ENCODE measurements at places on chromosomes 12 and 14. TPM values are rescaled to one million over a fixed set of nuclear protein-coding genes. Genes with fewer than 3 reads are reported as not detected.

The LIN7A gene
- total RNA-seq, result not detected

The CYP27B1 gene
- total RNA-seq, result 7.4 TPM

GRCh38 chr14:34014936-34015335 lies 64.1 kb upstream of the EGLN3 start:
- no peaks in the 10 kb centered on the region for H3K36me3 ChIP-seq
- no peaks in the 10 kb centered on the region for H3K4me1 ChIP-seq
- H3K4me3 ChIP-seq, result no peak overlapping the region
- DNase-seq, result no peak

DNA sequence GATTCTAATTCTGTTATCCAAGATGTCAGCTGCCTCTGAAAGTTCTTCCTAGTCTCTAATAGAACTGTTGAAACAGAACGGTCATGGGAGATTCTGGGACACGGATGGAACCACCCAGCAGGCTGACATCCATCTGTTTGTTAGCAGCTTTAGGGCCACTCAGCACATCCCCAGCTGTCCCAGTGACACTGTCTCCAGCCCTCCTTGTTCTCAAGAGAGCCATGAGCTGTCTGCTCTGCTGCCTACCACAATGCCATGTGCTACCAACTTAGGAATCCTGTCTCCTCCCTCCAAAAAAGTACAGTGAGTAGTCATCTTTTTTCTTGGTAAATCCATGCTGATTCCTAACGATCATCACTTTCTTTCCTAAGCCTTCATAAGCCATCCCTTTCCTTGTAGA lies 130.5 kb downstream of the ZFP36L1 start:
- no peak overlapping the region for H3K4me3 ChIP-seq
- H3K36me3 ChIP-seq, result no peaks in the 10 kb centered on the region
- H3K27ac ChIP-seq, result no peak overlapping the region
- H3K4me1 ChIP-seq, result peaks cover 17% of the 10 kb centered on the region
- DNase-seq, result no peak
- no peaks in the 10 kb centered on the region for H3K27me3 ChIP-seq

DNA sequence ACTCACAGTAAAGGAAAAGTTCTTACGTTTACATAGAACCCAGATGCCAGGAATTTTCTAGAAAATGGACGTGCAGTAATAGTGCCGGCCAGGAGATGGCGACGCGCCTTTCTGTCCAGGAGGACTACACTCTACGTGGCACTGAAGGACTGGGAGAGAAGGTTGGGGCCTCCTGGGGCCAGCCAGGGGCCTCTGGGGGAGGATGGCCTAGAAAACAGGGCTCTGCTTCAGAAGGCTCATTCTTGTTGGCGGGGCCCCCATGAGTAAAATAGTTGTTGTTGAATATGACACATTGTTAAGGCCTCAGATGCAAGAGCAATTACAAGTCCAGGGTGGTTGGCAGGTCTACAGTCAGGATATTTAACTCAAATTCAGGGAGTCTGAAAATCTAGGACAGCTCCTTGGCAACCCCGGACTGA lies 120.1 kb upstream of the MAX start:
- no peak overlapping the region for H3K27ac ChIP-seq
- peaks cover 14% of the 10 kb centered on the region for H3K4me1 ChIP-seq

DNA sequence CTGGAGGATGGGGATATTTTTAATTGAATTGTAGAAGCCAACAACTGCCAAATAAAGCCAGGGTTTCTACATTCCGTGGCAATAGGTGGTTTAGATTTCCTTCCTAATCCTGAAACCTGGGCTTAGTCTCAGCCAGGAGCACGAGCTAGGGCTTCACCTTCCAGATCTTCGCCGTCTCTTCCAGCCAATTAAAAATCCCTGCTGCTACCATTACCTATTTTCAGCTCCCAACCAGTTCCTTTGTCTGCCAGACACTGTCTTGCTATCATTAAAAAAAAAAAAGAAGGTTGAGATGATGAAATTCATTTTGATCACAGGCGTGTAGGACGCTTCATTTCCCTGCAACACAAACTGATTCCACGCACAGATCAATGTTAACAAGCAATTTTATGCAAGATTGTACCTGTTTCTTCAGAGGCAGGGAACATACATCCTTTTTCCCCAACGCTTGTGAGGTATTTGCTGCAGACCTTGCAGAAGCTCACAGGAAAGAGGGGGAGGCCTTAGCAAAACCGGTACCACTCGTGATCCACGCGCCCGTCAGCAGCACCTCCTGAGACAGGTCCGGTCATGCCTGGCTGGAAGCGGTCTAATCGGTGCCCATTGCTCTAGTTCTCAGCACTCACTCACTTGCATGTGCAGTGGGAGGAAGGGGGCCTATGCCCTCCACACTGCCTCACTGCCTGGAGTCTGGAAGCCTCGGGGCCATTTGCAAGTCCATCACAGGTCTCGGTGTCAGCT lies 65.1 kb downstream of the SLC6A12 start:
- no peak for DNase-seq
- peaks cover 3% of the 10 kb centered on the region for H3K4me1 ChIP-seq
- no peaks in the 10 kb centered on the region for H3K27me3 ChIP-seq
- no peak overlapping the region for H3K4me3 ChIP-seq
- no peaks in the 10 kb centered on the region for H3K36me3 ChIP-seq

The SLC25A21 gene
- total RNA-seq, result not detected

- no peaks in the 10 kb centered on the region for H3K4me1 ChIP-seq
- DNase-seq, result no peak
- no peak overlapping the region for H3K4me3 ChIP-seq
- H3K27ac ChIP-seq, result no peak overlapping the region
- no peaks in the 10 kb centered on the region for H3K27me3 ChIP-seq
Observed at GRCh38 chr14:54102530-54102929, 145.9 kb upstream of the BMP4 start.

DNA sequence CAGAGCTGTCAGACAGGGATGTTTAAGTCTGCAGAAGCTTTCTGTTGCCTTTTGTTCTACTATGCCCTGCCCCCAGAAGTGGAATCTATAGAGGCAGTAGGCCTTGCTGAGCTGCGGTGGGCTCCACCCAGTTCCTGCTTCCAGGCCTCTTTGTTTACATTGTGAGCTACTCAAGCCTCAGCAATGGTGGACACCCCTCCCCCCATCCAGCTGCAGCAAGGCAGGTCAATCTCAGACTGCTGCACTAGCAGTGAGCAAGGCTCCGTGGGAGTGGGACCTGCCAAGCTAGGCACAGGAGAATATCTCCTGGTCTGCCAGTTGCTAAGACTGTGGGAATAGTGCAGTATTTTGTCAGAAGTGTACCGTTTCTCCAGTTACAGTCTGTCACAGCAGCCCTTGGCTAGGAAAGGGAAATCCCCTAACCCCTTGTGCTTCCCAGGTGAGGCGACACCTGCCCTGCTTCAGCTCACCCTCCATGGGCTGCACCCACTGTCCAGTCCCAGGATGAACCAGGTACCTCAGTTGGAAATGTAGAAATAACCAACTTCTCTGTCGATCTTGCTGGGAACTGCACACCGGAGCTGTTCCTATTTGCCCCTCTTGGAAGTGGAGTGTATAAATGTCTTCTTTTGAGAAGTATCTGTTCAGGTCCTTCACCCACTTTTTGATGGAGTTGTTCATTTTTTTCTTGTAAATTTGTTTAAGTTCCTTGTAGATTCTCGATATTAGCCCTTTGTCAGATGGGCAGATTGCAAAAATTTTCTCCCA lies 213.5 kb upstream of the SLC38A2 start:
- no peaks in the 10 kb centered on the region for H3K36me3 ChIP-seq
- H3K27me3 ChIP-seq, result no peaks in the 10 kb centered on the region
- peaks cover 22% of the 10 kb centered on the region for H3K4me1 ChIP-seq

DNA sequence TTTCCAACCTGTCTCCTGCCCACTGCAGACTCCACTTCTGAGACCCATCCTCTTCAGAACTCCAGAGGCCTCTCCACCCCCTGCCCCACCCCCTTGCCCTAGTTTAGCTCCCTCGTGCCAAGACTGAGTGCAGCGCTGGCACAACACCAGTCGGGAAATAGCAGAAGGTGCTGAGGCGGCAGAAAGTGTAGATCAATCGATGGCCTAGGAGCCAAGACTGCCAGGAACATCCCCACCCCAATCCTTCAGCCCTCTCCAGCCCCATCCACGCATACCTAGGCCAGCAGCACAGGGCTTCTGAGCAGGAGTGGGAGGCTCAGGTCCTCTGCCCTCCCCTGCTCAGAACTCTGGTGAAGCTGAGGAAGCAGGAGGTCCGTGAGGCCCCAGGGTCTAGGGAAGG lies 1.1 kb downstream of the CPNE6 start:
- H3K27me3 ChIP-seq, result no peaks in the 10 kb centered on the region
- H3K4me1 ChIP-seq, result no peaks in the 10 kb centered on the region
- H3K4me3 ChIP-seq, result no peak overlapping the region
- no peak overlapping the region for H3K27ac ChIP-seq
- DNase-seq, result no peak

DNA sequence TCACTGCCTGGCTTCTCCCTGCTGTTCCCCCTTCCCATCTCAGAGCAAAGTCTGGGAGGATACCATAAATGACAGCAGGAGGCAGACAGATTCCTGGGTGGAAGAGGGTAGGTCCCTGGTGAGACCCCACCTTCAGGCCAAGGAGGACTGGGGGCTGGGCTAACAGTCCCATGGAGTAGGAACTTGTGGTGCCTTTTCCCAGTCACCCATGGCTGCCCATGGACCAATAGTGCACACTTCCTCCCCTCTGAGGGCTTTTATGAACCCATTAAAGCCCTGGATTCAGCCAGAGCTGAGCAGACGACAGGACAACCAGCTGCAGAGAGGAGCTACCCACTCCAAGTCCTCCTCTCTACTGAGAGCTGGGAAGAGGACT lies 36.6 kb upstream of the OR5AU1 start:
- no peak for DNase-seq
- no peaks in the 10 kb centered on the region for H3K27me3 ChIP-seq
- H3K4me3 ChIP-seq, result peak overlapping the region; percentile 59

GRCh38 chr12:5493018-5493417 lies 61.1 kb downstream of the NTF3 start:
- no peak overlapping the region for H3K4me3 ChIP-seq
- no peaks in the 10 kb centered on the region for H3K27me3 ChIP-seq
- H3K36me3 ChIP-seq, result no peaks in the 10 kb centered on the region
- no peak overlapping the region for H3K27ac ChIP-seq
- no peak for DNase-seq

- no peaks in the 10 kb centered on the region for H3K36me3 ChIP-seq
- no peak for DNase-seq
- H3K4me3 ChIP-seq, result no peak overlapping the region
- H3K27me3 ChIP-seq, result no peaks in the 10 kb centered on the region
- peaks cover 18% of the 10 kb centered on the region for H3K4me1 ChIP-seq
Observed at GRCh38 chr14:93086441-93087055, 29.2 kb downstream of the ITPK1 start.

- DNase-seq, result no peak
- no peaks in the 10 kb centered on the region for H3K27me3 ChIP-seq
- no peaks in the 10 kb centered on the region for H3K4me1 ChIP-seq
- no peak overlapping the region for H3K4me3 ChIP-seq
Observed at GRCh38 chr14:21735639-21736307, 62.2 kb upstream of the OR4E1 start.

DNA sequence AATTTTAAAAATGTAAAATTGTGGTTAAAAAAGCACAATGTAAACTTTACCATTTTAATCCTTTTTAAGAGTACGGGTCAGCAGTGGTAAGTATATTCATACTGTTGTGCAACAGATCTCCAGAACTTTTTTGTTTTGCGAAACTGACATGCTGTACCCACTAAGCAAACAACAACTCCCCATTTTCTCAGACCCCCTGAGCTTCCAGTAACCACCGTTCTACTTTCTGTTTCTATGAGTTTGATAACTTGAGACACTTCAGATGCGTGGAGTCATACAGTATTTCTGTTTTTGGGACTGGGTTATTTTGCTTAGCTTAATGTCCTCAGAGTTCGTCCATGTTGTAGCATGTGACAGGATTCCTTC lies 38.0 kb downstream of the CHST11 start:
- H3K4me1 ChIP-seq, result peaks cover 87% of the 10 kb centered on the region
- DNase-seq, result peak; percentile 30
- H3K27ac ChIP-seq, result peak overlapping the region; percentile 52
- H3K4me3 ChIP-seq, result peak overlapping the region; percentile 42
- H3K36me3 ChIP-seq, result no peaks in the 10 kb centered on the region
- no peaks in the 10 kb centered on the region for H3K27me3 ChIP-seq

DNA sequence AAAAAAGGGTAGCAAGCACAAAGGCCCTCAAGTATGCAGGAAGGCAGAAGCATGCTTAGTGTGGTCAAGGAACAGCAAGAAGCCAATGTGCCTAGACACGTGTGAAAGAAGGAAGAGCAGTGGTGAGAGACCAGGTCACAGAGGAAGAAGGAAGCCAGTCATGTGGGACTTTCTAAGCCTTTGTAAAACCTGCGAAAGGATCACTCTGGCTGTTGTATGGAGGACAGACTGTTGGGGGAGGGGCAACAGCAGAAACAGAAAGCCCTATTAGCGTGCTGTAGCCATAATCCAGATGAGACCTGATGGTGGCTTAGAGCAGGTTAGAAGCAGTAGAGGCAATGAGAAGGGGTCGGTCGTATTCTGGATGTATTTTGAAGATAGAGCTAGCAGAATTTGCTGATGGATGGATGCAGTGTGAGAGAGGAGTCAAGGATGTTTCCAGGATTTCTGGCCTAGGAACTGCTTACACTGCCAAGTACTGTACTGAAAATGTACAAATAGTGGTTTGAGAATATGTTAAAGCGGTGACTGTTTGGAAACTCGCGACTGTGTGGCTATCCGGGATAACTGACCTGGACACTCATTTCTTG lies 5.7 kb upstream of the MLF2 start:
- H3K27me3 ChIP-seq, result no peaks in the 10 kb centered on the region
- peaks cover 6% of the 10 kb centered on the region for H3K4me1 ChIP-seq
- no peak overlapping the region for H3K4me3 ChIP-seq
- no peak overlapping the region for H3K27ac ChIP-seq

The BTBD7 gene
- total RNA-seq, result 25.2 TPM

- no peaks in the 10 kb centered on the region for H3K4me1 ChIP-seq
- H3K27me3 ChIP-seq, result no peaks in the 10 kb centered on the region
- DNase-seq, result no peak
- H3K27ac ChIP-seq, result no peak overlapping the region
- no peak overlapping the region for H3K4me3 ChIP-seq
- no peaks in the 10 kb centered on the region for H3K36me3 ChIP-seq
Observed at GRCh38 chr14:76115010-76115422, 36.7 kb upstream of the GPATCH2L start.

The LMNTD1 gene
- not detected for total RNA-seq

GRCh38 chr12:1356285-1356684 lies 238.1 kb downstream of the FBXL14 start:
- no peaks in the 10 kb centered on the region for H3K36me3 ChIP-seq
- H3K27me3 ChIP-seq, result no peaks in the 10 kb centered on the region
- H3K4me3 ChIP-seq, result no peak overlapping the region
- DNase-seq, result no peak
- no peaks in the 10 kb centered on the region for H3K4me1 ChIP-seq
